HFFc6 (cell line): ENCODE measurements at places on chromosomes 16 and 17. TPM values are rescaled to one million over a fixed set of nuclear protein-coding genes. Genes with fewer than 3 reads are reported as not detected.

DNA sequence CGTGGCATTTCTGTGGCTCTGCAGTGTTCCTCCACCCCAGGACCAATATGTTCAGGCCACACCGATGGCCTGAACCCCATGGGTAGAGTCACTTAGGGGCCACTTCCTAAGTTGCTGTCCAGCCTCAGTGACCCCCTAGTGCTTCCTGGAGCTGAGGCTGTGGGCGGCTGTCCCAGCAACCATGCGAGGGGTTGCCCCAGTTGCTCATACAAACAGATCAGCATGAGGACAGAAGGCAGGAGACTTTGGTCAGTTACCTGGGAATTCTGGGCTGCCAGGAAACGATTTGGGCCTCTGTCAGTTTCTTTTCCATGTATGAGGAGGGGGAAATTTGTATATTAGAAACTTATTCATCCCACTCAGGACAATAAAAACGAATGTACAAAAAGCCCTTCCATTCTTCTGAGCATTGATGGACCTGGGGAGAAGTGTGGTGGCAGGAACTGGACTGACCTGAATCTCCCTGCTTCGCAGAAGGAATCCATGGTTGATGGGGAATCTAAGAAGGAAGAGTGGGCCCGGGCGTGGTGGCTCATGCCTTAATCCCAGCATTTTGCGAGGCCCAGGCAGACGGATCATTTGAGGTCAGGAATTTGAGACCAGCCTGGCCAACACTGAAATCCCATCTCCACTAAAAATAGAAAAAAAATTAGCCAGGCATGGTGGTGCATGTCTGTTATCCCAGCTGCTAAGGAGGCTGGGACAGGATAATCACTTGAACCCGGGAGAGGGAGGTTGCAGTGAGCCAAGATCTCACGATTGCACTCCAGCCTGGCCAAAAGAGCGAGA lies 4.9 kb upstream of the IL32 start:
- no peak for DNase-seq

GRCh38 chr17:29240968-29241963 lies 5.4 kb upstream of the CRYBA1 start:
- DNase-seq, result peak; percentile 98

GRCh38 chr16:52078716-52079655 lies 468.0 kb downstream of the TOX3 start:
- no peak for DNase-seq

GRCh38 chr17:29102741-29103181 lies 59.8 kb downstream of the PIPOX start:
- no peak for DNase-seq

DNA sequence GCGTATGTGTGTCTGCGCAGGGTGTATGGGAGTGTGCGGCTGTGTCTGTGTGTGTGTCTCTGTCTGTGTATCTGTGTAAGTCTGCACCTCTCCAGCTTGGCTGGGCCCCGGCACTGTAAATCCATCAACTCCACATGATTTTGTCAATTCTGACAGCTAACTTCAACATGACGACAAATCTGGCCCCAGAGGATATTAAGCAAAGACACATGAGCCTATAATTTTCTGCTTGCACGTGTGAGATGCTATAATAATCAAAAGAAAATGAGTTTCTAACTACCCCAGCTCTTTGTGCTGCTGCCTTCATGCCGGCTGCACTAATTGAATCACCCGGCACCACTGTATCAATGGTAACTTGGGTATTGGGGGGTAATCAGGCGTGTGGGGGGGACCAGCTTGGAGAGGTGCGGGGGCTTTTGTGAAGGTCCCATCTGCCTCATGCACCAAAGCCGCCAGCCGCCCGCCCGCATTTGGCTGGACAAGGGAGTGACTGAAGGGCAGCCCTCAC lies 57.6 kb upstream of the LHX1 start:
- no peak for DNase-seq

- no peak for DNase-seq
These were observed 824 bp downstream of the SOX8 start for GRCh38 chr16:982145-983043.

DNA sequence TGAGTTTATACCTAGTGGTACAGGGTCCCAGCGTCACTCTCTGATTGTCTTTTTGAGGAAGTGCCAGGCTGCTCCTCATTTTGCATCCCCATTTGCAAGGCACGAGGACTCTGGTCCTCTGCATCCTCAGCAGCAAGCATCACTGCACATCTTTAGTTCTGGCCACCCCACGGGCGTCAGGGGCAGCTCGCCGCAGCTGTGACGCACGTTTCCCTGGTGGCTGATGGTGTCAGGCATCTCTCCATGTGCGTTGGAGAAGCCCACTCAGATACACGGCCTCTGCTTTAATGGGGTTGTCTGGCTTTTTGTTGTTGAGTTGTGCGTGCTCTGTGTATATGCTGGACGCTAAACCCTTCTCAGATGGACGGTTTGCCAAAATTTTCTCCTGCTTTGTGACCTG lies 45.2 kb upstream of the ZNF469 start:
- no peak for DNase-seq

The OTOA gene
- total RNA-seq, result not detected in 2 replicates

The ZNF385C gene
- total RNA-seq, result not detected in 2 replicates

The ATP2C2 gene
- total RNA-seq, result not detected in 3 replicates

The CALB2 gene
- total RNA-seq, result 0.78 TPM in 1 of 3 replicates, not detected in the others

The RGS11 gene
- 1.5 to 3.3 TPM (median 2.0 TPM) in 3 replicates for total RNA-seq

The TRIM47 gene
- total RNA-seq, result 1.0 to 1.5 TPM (median 1.1 TPM) in 3 replicates
